Right ventricle myocardium superior (tissue), 1 donor: ENCODE measurements at places on chromosomes 2 and 18.

- DNase-seq, result no peak
These were observed 21.7 kb downstream of the LINC00305 start for GRCh38 chr18:64127172-64127571.

GRCh38 chr18:28984731-28985130 lies 807.8 kb upstream of the CDH2 start:
- DNase-seq, result no peak

DNA sequence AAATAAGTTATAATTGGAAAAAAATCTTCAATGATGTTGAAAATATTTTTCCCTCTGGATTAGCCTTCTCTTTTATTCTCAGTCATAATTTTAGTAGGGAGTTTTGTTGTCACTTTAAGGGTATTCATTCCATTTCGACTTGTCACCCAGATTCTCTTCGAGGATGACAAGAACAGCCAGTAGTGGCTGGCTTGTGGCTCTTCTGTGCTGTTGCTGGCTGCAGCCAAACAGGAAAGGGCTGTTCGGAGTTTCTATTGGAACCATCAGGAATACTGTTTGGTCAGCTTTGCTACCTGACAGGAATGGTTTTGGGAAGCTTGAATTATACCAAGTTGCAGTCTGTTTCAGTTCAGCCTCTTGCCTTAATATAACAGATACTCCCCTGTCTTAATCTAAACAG lies 41.6 kb downstream of the MGAT5 start:
- no peak for DNase-seq

GRCh38 chr2:202494300-202495229 lies 118.4 kb downstream of the BMPR2 start:
- DNase-seq, result no peak

DNA sequence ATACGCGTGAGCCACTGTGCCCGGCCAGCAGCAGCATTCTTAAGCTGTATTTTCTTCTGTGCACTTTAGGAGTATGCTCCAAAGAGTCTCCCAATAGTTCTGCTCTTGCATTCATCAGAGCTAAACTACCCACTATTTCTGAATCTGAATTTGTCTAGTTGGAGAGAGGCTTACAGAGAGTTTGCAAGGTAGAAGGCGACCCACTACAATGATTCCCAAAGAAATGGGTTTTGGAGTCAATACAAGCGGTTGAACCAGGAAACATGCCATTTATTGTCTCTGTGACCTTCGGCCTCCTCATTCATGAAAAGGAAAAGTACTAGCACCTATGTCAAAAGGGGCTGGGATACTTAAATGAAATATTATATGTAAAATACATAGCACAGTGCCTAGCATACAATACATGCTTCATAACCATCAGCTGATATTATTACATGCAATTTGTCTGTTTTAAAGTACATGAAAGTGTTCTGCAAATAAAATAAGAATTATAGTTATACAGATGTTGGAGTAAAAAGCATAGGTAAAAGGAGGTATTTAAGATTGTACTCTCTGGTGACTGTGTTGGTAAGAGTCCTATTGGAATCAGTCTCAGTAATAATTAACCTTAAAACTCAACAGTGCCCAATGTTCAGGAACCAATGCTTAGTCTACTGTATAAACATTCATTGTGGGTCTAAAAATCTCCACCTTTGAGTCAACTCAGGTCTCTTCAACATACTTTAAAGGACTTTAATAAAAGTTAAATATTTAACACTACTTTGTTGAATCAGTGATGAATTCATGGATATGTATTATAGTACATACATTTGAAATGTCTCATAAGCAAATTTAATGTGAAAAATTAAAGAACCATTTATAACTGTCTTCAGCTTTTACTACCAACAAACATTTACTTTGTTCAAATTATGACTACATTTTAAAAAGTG lies 89.8 kb upstream of the GRB14 start:
- DNase-seq, result no peak
